Sciatic nerve (tissue), 2 donors: ENCODE measurements at places on chromosomes 16 and 17. TPM values are rescaled to one million over a fixed set of nuclear protein-coding genes. Genes with fewer than 3 reads are reported as not detected.

DNA sequence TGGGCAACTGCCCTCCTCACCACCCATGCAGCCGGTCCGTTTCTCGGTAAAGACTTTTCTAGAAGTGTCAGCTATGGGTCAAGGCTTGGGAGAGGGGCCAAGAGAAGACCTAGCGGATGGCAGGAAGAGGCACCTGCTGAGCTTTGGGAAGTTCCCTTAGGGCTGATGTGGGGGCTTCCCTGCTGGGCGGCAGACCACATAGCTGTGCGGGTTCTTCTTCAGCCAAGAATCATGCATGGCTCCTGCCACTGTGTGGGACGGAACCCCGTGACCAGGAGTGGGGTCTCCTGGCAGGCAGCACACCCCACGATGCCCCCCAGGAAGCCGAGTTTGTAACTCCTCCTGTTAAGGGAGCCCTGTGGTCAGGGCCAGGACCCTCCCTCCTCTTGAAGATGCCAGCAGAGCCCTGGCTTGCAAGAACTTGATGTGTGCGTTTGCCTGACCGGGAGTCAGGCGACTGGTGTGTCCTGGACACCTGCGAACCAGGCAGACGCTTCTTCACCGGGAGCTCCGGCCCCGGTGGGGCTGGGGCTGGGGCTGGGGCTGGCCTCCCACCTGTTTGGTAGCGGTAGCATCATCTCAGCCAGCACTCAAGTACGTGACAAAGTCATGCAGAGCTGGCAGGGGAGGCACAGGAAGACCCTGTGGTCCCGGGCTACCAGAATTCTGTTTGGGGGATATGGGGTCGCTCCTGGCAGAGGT lies 17.7 kb upstream of the SLC38A10 start:
- DNase-seq, result no peak

- DNase-seq, result no peak
Measured at GRCh38 chr17:43721537-43722268, 36.9 kb downstream of the SOST start.

- no peak for DNase-seq
Measured at GRCh38 chr16:4790871-4791270, 2.7 kb upstream of the SEPTIN12 start.

DNA sequence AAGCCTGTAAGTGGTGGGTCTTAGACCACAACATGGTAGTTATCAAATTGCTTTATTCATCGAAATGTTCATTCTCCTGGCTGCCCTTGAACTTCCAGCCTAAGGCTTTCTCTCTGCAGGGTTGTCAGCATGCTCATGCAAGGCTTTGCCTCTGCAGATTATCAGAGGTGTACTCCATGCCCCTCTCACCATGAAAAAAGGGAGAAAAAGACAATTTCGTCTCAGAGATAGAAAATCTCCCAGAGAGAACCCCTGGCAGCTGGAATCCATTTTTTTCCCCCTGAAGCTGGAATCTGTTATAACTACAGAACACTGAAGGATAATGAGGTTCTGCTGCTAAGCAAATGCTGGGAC lies 33.9 kb upstream of the METTL9 start:
- no peak for DNase-seq

DNA sequence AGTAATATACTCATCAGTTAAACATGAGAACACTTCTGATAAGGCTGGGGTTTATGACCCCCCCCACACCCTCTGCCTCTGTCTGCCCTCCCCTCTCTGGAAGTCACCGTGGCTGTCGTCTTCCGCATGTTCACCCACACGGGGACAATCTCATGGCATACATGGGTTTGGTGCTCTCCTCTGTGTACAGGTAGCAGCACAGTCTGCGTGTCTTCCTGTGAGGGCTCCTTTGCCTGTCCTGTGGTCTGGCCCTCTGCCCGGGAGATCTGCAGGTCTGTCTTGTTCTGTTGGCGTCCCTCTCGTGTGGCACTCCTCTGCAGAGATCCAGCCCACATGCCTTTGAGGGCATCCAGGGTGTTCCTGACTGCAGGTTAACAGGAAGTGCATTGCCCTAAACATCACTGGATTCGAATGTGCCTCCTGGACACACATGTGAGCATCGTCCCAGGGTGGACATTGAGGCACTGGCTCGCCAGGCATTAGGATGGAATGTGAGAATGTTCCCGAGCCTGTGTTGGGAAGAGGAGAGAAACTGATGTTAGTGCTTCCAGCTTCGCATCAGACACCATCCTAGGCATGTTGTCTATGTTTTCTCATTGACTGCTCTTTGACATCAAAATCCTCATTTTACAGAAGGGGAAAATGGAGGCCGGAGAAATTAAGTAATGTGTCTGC lies 54.5 kb downstream of the NKD1 start:
- DNase-seq, result no peak

DNA sequence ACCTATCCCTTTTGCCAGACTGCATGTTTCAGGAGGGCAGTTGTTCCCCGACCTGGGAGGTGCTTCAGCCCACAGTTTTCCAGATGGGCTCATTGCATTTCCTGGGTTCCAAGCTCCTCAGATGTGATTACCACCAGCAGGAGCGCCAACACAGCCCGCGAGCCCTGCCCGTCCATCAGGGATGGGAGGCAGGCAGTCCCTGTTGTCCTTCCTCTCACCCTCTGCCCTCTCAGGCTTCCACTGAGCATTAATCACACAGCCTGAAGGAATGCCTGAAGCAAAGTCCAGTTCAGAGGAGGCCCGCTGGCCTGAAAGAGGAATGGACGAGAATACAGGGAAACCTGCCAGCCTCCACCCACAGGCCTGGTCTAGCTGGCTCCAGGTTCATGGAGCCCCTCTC lies 256.3 kb upstream of the SDK2 start:
- DNase-seq, result no peak

GRCh38 chr17:21293831-21294210 lies 9.3 kb downstream of the MAP2K3 start:
- DNase-seq, result no peak

DNA sequence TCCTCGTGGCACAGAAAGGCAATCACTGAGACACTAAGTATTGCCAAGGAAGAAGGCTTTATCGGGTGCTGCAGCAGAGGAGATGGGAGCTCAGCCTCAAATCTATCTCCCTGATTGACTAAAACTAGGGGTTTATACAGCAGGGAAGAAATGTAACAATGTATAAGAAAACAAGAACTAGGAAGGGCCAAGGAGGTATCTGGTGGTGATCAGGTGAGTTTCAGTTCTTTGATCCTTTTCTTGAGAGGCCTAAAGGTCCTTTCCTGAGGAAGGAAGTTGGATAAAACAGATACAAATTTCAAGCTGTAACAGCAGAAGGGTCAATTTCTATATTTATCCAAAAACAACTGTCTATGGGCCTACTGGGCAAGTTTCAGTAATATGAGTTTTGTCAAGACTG lies 212.4 kb downstream of the COPRS start:
- no peak for DNase-seq

DNA sequence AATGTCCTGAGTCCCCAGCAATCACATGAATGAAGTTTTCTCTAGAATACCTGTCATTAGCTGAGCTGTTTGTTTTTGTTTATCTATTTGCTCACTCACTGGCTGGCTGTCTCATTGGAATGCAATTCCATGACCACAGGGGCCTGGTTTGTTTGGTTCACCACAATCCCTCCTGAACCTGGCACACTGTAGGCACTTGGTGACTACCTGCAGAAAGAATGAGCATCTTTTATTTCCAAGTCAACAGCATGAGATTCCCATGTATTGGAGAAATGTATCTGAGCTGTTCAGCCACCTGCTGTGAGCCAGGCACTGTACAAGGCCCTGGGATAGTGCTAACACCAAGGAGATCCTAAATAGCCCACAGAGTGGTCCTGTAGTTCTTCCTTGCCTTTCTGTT lies 345.1 kb downstream of the XYLT1 start:
- DNase-seq, result no peak

DNA sequence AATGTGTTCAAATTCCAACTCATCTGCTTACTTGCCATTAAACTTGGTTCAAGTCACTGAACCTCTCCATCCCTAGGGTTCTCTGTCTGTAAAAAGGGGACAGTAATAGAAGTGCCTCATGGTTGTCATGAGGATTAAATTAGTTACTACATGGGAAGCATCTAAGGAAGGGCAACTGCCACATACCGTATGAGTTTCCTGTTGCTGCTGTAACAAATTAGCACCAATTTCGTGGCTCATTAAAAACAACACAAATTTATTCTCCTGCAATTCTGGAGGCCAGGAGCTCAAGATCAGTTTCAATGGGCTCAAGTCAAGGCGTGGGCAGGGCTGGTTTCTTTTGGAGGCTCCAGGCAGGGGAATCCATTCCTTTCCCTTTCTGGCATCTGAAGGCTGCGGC lies 18.6 kb downstream of the CD300LF start:
- DNase-seq, result no peak

- no peak for DNase-seq
Measured at GRCh38 chr16:22022151-22022550, 14.2 kb downstream of the MOSMO start.

DNA sequence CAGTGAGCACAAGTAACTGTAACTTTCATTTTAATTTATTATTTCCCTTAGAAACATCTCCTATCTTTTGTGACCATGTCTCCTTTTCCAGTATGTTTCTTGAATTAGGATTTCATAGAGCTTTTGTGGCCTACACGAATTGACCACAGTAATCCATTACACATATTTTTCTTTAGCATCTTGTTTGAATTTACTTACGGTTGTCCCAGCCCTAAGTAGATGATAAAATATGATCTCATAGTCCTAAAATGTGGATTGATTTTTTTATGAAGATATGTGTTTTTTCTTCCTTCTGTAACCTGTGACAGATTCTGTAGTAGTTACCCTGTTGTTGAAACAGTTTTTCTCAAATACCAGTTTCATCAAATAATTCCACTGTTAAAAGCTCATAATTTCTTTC lies 61.5 kb downstream of the NF1 start:
- no peak for DNase-seq

The CACNG3 gene
- total RNA-seq, result not detected

The NPIPB9 gene
- 1.6 TPM for total RNA-seq

The CCL16 gene
- total RNA-seq, result 1.1 TPM

The MAP2K4 gene
- 48.0 TPM for total RNA-seq

The TNFSF13 gene
- total RNA-seq, result 32.7 TPM

The IL17C gene
- total RNA-seq, result not detected

The IFT20 gene
- 36.3 TPM for total RNA-seq
